Progenitor cell of endocrine pancreas (in vitro differentiated cells): ENCODE measurements at places on chromosomes 3 and 15.

DNA sequence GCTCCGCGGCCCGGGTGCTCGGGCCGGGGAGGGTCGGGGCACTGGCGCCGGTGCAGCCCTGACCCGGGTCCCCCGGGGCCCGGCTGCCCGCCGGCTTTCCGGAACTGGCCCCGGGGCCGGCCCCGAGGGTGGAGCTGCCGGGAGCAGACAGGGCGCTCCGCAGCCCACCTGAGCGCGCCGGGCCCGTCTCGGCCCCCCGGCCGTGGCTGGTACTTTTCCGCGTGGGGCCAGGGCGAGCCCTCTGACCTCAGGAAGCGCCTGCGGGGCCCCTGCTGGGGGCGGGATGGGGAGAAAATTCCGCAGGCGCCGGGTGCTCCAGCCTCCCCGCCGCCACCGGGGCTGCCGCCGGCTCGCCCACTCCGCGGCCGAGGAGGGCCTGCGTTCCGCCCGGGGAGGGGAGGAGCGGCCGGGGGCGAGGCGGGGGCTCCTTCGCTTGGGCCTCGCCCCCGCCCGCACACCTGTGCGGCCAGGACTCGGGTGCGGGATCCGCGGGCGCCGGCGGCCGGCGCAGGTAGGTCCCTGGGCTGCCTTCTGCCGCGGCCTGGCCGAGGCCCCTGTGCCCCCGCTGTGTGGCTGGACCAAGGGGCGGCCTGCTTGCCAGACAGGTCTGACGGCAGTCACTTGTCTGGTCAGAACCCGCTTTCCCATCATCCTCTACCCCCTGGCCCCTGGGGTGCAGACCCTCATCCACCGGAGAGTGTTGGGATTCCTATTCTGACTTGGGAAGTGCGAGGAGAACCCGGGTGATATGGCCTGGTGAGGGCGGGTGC, 3.5 kb downstream of the FURIN start:
- DNase-seq: no peak

GRCh38 chr3:72338942-72339669, 509.1 kb downstream of the SHQ1 start:
- no peak for DNase-seq

DNA sequence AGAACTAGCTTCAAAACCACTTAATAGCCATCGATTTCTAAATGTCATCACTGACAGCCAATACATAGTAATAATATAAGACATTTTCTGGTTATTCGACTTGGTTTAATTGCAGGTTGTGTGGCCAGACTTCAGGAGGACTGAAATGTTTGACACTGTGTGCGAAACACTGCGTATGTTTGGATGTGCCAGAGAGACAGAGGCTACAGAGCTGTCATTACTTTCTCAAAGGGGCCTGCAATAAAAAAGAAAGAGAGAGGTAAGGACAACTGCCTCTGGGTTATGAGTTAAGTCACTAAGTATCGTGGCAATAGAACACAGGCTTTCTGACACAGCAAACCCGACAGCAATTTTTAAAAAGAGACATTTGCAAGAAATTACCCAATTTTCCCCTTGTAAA, 882 bp downstream of the LMOD3 start:
- DNase-seq: no peak

GRCh38 chr3:34323517-34323916, 525.1 kb downstream of the PDCD6IP start:
- DNase-seq: no peak
